ENCODE measurements at places on chromosomes 13 and 19. TPM values are rescaled to one million over a fixed set of nuclear protein-coding genes. Genes with fewer than 3 reads are reported as not detected.

- H3K36me3 ChIP-seq, result no peaks in the 10 kb centered on the region
- H3K4me1 ChIP-seq, result peaks cover 58% of the 10 kb centered on the region
- H3K27ac ChIP-seq, result no peak within 1 kb of the TSS
- DNase-seq, result no peak
- no peak within 1 kb of the TSS for H3K4me3 ChIP-seq
- no peaks in the 10 kb centered on the region for H3K27me3 ChIP-seq
Measured at GRCh38 chr13:30735025-30735871, at the start of gene ALOX5AP. ALOX5AP (plus strand) TSS chr13:30735543; CDS start chr13:30735606, 63 bp downstream.

GRCh38 chr19:5125376-5125775 is 156.5 kb downstream of the KDM4B start:
- H3K27me3 ChIP-seq, result no peaks in the 10 kb centered on the region
- no peak for DNase-seq
- no peaks in the 10 kb centered on the region for H3K36me3 ChIP-seq
- peaks cover 23% of the 10 kb centered on the region for H3K4me1 ChIP-seq
- H3K27ac ChIP-seq, result no peak overlapping the region

DNA sequence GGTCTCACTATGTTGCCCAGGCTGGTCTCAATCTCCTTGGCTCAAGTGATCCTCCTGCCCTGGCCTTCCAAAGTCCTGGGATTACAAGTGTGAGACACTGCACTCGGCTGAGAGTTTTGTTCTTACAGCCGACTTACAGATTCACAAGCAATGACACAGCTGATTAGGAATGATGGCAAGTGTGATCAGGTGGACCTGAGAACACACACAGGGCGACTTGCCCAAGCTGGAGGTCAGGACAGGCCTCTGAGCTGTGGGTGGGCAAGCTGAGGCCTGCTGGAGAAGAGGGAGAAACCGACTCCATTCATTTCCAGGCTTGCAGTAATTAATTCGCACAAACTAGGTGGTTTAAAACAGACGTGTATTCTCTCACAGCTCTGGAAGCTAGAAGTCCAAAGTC is 8.1 kb upstream of the ATG4D start:
- no peaks in the 10 kb centered on the region for H3K27me3 ChIP-seq
- H3K4me1 ChIP-seq, result peaks cover 3% of the 10 kb centered on the region
- H3K4me3 ChIP-seq, result no peak overlapping the region
- H3K27ac ChIP-seq, result no peak overlapping the region

Gene ZNF699
- total RNA-seq, result 4.3 TPM

- H3K36me3 ChIP-seq, result no peaks in the 10 kb centered on the region
- no peak for DNase-seq
- no peaks in the 10 kb centered on the region for H3K27me3 ChIP-seq
- no peak overlapping the region for H3K4me3 ChIP-seq
- no peaks in the 10 kb centered on the region for H3K4me1 ChIP-seq
Measured at GRCh38 chr13:88217372-88217771, 546.2 kb downstream of the SLITRK5 start.

- no peak for DNase-seq
- no peaks in the 10 kb centered on the region for H3K4me1 ChIP-seq
- H3K27ac ChIP-seq, result no peak overlapping the region
- no peaks in the 10 kb centered on the region for H3K27me3 ChIP-seq
Measured at GRCh38 chr19:43372462-43372861, 19.0 kb downstream of the CD177 start.

DNA sequence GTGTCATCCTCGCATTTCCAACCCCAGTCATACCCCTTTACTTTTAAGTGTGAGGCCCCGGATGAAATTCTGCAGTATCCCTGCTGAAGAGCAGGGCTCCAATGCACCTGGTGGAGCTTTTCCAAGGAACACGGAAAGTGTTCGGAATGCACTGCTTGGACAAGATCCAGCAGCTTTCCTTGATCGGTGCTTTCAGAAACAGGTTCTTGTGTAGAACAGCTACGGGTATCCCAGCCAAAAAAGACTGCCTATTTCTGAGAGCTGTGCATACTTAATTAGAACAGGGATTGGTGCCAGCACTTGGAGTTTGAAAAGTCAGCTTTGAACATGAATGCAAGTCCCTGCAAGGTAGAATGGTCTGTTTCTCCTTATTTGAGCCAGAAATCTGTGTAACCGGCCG is 87.2 kb upstream of the C1QTNF9B start:
- no peak overlapping the region for H3K4me3 ChIP-seq
- DNase-seq, result peak; percentile 33
- H3K36me3 ChIP-seq, result no peaks in the 10 kb centered on the region
- H3K27me3 ChIP-seq, result no peaks in the 10 kb centered on the region

DNA sequence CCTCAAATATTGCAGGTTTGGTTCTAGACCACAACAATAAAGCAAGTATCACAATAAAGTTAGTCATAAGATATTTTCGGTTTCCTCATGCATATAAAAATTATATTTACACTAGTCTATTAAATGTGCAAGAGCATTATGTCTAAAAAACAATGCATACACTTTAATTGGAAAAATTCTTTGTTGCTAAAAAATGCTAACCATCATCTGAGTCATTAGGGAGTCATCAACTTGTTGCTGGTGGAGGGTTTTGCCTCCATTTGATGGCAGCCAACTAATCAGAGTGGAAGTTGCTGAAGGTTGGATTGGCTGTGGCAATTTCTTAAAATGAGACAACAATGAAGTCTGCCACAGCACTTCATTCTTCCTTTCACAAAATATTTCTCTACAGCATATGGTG is 422.3 kb upstream of the GPC6 start:
- DNase-seq, result no peak
- H3K27me3 ChIP-seq, result no peaks in the 10 kb centered on the region
- no peak overlapping the region for H3K27ac ChIP-seq

DNA sequence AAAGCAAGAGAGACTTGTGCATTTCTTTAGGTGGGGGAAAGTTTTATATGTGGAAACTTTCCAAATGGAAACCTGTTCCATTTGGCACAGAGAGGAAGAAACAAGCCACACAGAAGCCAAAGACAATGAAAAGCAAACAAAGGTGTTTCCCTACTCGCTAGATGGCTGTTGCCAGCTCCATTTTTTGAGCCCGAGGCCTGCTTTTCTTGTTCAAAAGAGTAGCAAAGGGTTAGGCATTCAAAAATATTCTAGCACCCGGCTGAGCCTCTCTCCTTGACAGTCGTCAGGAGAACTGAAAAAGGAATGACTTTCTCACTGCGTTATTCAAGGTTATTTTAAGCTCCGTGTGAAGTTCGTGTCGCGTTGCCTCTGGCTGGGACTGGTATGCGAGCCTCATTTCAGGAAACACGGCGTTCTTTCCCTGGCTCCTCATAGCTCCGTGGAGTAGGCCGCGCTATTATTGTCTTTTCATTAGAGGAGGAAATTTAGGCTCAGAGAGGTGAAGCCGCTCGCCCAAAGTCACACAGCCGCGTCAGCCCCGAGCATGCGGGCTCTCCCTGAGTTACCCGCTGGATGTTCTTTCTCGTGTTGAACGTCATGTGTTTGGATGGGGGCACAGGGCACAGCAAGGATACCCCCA is 7.6 kb downstream of the TRPM4 start:
- H3K4me3 ChIP-seq, result no peak overlapping the region
- H3K27me3 ChIP-seq, result no peaks in the 10 kb centered on the region
- no peak for DNase-seq
- no peaks in the 10 kb centered on the region for H3K36me3 ChIP-seq
- H3K4me1 ChIP-seq, result no peaks in the 10 kb centered on the region

DNA sequence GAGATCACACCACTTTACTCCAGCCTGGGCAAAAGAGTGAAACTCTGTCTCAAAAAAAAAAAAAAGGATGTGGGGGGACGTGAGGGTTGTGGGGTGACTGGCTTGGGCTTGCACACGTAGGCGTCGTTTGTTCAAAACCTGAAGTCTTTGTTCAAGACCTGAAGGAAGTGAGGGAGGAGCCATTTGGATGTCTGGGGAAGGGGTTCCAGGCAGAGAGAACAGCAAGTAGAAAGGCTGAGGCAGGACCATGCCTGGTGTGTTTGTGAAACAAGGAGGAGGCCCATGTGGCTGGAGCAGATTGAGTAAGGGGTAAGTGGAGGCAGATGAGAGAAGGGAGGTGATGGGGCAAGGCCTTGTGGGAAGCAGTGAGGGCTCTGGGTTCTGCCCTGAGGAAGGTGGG is 27.8 kb downstream of the PIN1 start:
- H3K27me3 ChIP-seq, result no peaks in the 10 kb centered on the region
- no peaks in the 10 kb centered on the region for H3K36me3 ChIP-seq
- no peaks in the 10 kb centered on the region for H3K4me1 ChIP-seq
- H3K4me3 ChIP-seq, result no peak overlapping the region
- H3K27ac ChIP-seq, result no peak overlapping the region

DNA sequence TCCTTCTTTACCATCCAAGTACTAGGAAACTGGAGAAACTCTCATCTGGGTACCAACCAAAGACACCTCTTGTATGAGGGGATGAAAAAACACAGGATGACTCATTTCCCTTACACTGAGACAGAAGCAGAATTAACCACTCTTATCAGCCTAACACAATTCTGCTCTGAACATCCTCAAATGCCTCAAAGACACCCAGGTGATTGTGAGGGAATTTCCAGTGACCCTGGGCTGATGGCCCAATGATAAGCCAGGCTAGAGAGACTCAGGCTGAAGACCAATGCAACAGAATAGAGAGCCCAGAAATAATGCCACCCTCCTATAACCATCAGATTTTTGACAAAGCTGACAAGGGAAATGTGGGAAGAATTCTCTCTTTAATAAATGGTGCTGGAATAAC is 7.0 kb downstream of the ZNF737 start:
- peaks cover 10% of the 10 kb centered on the region for H3K36me3 ChIP-seq
- DNase-seq, result no peak
- no peaks in the 10 kb centered on the region for H3K27me3 ChIP-seq

DNA sequence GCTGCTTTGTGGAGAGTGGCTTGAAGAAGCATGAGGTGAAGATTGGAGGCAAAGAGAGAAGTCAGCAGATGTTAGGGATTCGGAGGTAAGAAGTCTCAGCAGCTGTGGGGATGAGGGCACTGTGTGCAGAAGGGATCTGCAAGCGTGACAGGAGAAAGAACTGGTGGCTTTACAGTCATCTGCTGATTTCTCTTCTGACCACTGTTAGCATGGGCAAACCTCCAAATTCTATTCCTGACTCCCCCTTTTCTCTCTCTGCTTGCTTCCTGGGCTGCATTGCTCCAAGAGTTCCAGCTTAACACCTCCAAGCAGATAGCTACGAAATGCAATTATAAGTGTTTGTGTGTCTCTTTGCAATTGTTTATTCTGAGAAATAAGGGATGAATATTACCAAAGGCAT is 159.6 kb downstream of the GGACT start:
- H3K27me3 ChIP-seq, result no peaks in the 10 kb centered on the region
- no peak overlapping the region for H3K4me3 ChIP-seq
- 0 out of 2 replicates have a peak, but pooled peaks cover 1% of the 10 kb centered on the region for H3K4me1 ChIP-seq
- H3K36me3 ChIP-seq, result no peaks in the 10 kb centered on the region
- DNase-seq, result peak; percentile 17

GRCh38 chr13:42883771-42884467 is 102.5 kb downstream of the FAM216B start:
- H3K27ac ChIP-seq, result no peak overlapping the region
- DNase-seq, result peak; percentile 85
- H3K4me1 ChIP-seq, result peaks cover 15% of the 10 kb centered on the region
- H3K27me3 ChIP-seq, result no peaks in the 10 kb centered on the region
- H3K36me3 ChIP-seq, result no peaks in the 10 kb centered on the region
- H3K4me3 ChIP-seq, result no peak overlapping the region

Gene NUFIP1
- total RNA-seq, result 10.2 TPM

- H3K4me1 ChIP-seq, result peaks cover 9% of the 10 kb centered on the region
- no peaks in the 10 kb centered on the region for H3K36me3 ChIP-seq
- no peaks in the 10 kb centered on the region for H3K27me3 ChIP-seq
- DNase-seq, result no peak
Measured at GRCh38 chr13:41008349-41008980, 10.7 kb downstream of the ELF1 start.

DNA sequence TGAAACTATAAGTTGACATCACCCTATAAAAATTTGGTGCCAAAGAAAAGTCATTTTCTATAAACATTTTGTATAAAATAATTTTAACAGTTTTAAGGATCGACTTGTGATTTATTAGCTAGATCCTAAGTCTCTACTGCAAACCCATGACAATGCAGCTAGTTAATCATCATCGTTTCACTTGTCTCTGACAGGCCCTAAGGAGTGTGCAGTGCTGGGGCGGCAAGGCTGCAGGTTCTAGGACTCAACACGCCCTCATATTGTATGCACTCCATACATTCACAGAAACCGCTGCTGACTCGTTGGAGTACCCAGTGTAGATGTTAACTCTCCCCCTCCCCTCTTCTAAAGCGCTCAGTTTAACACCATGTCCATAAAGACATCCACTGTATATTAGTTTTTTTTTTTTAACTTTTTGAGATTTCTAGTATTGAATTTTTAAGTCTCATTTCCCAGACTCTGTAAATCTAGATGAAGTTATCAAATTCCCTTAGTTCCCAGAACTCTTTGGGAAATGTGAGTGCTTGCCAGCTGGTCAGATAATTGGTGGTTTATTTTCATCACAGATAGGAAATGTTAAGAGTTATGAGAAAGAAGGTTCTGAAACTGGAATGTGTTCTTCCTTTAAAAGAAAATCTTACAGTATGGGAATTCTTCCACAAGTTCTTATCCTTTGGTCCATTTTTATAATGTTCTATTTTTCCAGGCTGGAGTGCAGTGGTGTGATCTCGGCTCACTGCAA is 162.8 kb upstream of the RNF113B start:
- no peaks in the 10 kb centered on the region for H3K4me1 ChIP-seq
- no peaks in the 10 kb centered on the region for H3K36me3 ChIP-seq
- no peaks in the 10 kb centered on the region for H3K27me3 ChIP-seq
- no peak overlapping the region for H3K27ac ChIP-seq
- DNase-seq, result no peak

Gene KLK11
- not detected for total RNA-seq

- H3K4me1 ChIP-seq, result peaks cover 4% of the 10 kb centered on the region
- DNase-seq, result no peak
- no peak overlapping the region for H3K4me3 ChIP-seq
- no peaks in the 10 kb centered on the region for H3K27me3 ChIP-seq
- no peak overlapping the region for H3K27ac ChIP-seq
- no peaks in the 10 kb centered on the region for H3K36me3 ChIP-seq
Measured at GRCh38 chr19:32101206-32101605, 244.2 kb upstream of the ZNF507 start.

Gene TMEM86B
- total RNA-seq, result 2.3 TPM

All from SJCRH30 (cell line).